Sciatic nerve (tissue), 2 donors: ENCODE measurements at places on chromosomes 3 and 15. TPM values are rescaled to one million over a fixed set of nuclear protein-coding genes. Genes with fewer than 3 reads are reported as not detected.

CBLB gene
- total RNA-seq: 140 TPM

SPATA12 gene
- not detected for total RNA-seq

PSMA4 gene
- total RNA-seq: 108 TPM

SNTN gene
- not detected for total RNA-seq

USP13 gene
- total RNA-seq: 13.8 TPM

TM4SF18 gene
- total RNA-seq: 11.8 TPM

FBLN2 gene
- 236 TPM for total RNA-seq

UTS2B gene
- 0.89 TPM for total RNA-seq

EOGT gene
- total RNA-seq: 37.4 TPM

CLDN18 gene
- 0.09 TPM for total RNA-seq

IFT80 gene
- 26.8 TPM for total RNA-seq

NOX5 gene
- total RNA-seq: 0.45 TPM

CPNE4 gene
- 0.18 TPM for total RNA-seq
